ENCODE measurements at places on chromosomes 11 and 22.

DNA sequence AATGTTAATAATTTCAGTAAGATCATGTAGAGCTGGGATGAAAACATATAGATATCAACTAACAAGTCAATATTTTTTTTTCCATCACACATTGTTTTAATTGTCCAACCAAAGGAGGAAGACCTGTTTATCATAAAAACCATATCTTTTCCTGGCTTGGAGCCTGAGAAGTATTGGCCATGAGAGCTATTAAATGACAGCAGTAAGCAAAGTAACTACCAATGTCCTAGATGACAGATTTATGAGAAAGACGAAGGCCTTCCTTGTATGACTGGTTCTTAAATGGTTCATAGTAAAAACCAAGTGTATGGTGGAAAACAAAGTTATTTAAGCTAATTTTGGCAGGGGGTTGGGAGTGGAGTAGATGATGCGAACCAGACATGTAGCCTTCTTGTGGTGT, 1147.1 kb upstream of the TENM4 start:
- DNase-seq, result no peak

- DNase-seq, result no peak
These were observed 48.2 kb downstream of the BSX start for GRCh38 chr11:122933416-122933815.

GRCh38 chr11:122628810-122629555, 26.5 kb upstream of the UBASH3B start:
- DNase-seq, result peak; percentile 92

DNA sequence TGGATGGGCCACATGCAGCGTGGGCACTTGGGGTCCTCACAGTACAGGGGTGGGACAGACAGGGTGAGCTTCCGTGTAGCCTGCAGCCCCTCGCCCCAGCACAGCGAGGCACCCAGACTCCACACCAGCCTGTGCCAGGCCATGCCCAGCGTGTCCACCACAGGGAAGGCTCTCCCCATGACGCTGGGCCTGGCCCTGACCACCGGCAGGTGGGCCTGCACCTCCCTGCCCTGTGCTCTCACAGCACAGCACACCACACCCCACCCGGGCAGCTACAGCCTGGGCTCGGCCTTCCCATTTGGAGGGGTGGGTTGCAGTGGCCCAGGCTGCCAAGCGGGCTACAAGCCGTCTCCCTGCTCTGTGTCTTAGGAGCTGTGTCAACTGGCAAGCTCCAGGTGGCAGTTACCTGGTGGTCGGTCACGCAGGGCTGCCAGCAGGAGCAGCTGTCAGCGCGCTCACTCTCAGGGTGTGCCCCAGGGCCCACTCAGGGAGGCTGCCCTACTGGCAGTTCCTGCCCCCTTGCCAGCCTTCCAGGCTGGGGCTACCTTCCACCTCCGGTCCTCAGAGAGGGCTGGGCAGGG, 4.6 kb downstream of the MOB2 start:
- DNase-seq, result no peak

DNA sequence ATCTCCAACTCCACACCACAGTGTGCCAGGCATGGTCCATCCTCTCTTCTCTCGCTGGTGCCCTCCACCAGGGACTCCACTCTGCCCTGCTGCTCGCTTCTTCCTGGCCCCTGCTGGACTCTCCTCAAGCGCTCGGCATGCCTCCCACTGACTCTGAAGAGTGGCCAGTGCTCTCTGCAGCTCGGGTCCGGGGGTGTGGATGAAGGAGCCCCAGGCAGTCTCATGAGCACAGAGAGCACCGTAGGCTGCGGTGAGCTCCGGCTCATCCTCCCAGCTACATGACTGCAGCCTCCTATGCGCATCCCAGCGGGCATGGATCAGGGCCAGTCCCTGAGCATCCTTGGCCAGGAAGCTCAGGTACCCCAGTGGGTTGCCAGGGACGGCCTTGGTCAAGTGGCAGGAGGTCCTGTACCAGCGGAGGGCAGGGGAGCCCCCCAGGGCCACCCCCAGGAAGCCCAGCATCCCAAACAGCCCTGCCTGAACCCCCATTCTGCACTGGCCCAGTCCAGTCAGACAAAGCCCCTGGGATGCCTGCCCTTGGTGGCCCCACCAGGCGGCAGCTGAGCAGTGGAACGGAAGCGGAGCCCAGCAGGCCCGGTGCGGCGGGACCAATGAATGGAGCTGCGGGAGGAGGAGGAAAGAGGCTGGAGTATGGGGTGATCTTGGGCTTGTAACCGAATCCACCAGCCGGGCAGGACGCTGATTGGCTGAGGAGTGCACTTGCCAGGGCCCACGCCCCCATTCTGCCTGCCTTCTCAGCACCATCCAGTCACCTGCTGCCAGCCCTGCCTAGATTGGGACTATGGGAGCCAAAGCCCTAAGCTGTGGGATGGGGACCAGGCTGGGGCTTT, at the start of gene PLA2G3:
Gene PLA2G3 (minus strand): TSS at position 643 of the 851 bp plus-strand sequence. CDS start 154 bp downstream, at position 489.
- no peak for DNase-seq

GRCh38 chr11:118090545-118091162, 3.9 kb upstream of the SMIM35 start:
- DNase-seq, result no peak

- no peak for DNase-seq
These were observed 530.6 kb upstream of the KIRREL3 start for GRCh38 chr11:127531167-127531566.

- DNase-seq, result no peak
These were observed 10.6 kb upstream of the APOBEC3A start for GRCh38 chr22:38946771-38947170.

DNA sequence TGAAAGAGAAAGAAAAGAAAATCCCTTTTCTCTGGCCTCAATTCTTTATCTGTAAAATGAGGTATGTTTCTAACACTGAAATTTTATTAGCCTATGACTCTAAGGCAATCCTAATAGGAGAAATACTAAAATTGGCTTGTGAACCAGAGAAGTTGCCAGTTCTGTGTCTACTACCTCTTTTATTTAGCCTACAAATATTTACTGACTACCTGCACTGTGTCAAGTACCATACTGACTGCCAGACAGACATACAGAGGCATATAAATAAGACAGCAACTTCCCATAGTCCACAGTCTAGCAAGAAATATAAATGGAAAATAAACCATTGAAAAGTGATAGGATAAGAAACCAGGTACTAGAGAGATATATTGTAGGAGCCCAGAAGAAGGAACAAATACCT, 2.4 kb upstream of the SOX6 start:
- DNase-seq, result no peak

DNA sequence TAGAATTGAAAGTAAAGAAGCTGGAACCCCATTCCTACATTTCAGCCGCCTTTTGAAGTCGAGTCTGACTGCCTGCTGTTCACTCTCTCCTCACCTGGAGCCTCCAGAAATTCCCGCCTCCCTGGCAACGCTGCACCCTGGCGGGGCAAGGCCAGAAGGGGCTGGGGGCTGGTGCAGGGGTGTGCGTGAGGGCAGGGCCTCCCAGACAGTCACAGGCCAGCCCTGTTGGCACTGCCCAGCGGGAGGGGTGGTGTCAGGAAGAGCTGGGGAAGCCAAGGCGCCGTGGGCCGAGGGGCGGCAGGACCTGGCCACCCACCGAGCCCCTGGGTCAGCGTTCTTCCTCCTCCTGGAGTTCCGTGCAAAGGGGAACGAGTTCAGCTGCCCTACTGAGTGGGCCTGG, 123.2 kb downstream of the KCNQ1OT1 start:
- no peak for DNase-seq

- DNase-seq, result no peak
These were observed 33.8 kb upstream of the CD82 start for GRCh38 chr11:44531636-44532035.

DNA sequence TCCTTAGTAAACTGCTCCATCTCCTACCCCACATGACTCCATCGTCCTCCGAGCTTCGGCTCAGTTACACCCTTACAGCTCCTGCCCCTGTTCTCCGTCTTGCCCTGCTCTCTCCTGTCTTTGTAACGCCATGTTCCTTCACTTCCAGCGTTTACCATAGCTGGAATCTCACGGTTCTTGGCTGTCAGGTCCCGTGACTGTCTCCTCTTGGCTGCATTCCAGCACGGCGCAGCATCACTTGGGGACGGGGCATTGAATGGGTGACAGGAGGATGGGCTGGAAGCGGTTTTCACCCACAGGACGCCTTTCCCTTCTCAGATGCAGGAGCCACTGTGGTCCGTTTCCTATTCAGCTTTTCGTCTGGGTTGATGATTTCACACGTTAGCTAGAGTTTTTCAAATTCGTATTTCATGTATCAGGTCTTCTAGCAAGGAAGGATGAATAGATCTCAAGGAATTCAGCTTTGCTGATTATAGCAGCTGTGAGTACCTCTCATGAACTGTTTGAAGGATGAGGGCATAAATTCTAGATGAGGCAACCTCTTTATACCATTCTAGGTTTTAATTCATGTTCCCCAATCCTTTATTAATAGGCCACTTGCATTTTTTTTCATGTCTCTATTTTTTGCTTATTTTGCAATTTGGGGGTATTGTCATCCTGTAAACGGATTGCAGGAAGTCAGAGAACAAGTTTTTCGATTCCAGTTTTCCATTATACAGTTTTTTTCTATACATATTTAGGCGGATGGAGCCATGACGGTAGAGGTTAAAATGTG, 29.1 kb downstream of the ZBED4 start:
- DNase-seq, result no peak

GRCh38 chr11:103737747-103738146, 298.7 kb upstream of the DDI1 start:
- no peak for DNase-seq

GRCh38 chr11:56923116-56923515, 65.6 kb upstream of the OR5AK2 start:
- DNase-seq, result no peak
